ENCODE measurements at places on chromosomes 4 and X.

- DNase-seq, result peak; percentile 28
Observed at GRCh38 chrX:118254611-118255010, 91.3 kb upstream of the WDR44 start.

DNA sequence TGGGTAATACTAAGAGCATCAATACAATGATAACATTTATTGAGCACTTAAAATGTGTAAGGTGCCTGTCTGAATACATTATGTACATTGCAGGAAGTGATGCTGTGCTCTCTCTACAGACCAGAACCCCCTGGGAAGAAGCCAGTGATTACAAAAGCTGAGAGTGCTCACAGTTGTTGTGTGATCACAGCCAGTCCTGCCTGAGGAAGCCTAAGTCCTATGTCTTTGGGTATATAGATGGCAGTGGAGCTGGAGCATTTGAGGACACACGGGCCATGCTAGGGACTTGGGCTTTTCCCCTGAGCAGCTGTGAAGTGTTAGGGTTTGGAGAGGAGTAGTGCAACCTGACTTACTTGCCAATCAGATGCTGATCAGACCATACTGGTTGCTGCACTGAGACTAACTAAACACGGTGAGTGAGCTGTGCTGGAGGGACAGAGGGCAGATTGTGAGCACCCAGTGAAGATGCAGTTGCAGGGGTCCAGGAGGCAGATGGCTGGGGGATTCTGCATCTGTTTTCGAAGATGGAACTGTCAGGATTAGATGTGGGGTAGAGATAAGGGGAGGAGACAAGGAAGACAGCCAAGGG lies 60.8 kb upstream of the TBC1D14 start:
- DNase-seq, result no peak

DNA sequence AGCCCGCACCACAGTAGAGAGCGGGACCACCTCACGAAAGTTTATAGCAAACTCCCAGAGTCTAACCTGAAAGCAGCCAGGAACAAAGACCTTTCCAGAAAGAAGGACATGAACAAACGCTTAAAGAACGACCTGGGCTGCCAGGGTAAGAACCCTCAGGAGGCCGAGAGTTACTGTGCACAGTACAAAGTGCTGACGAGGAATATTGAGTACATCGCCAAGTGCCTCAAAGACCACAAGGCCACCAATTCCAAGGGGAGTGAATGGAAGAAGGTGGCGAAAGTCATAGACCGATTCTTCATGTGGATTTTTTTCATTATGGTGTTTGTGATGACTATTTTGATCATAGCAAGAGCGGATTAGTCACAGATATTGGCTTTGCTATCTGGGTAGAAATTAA lies 19.0 kb downstream of the CHRNA9 start:
- no peak for DNase-seq

DNA sequence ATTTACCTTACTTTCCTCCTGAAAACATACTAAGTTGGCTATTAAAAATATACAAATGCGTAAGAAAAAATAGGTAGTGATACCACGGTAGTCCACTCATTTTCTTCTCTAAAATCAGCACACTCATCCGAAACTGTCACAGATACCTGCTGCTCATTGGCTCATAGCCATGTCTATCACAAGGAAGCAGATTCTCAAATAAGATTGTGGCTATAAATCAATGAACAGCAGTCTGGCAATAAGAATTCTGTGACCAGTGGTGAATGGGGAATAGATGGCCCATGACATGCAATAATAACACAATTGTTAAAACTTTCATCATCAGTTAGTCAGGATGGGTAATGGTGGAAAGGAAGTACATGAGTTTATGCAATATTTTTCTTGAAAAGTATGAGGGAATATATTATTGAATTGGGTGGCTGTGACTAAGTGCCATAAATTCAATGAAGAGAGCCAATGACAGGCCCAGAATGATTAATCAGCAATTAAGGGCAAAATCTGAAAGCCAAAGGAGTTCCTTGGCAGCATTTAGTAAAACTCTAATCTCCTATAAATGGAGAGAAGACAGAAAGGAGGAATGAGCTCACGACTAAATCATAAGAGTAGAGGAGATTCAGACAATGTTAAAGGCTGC lies 202.3 kb upstream of the NEIL3 start:
- no peak for DNase-seq

DNA sequence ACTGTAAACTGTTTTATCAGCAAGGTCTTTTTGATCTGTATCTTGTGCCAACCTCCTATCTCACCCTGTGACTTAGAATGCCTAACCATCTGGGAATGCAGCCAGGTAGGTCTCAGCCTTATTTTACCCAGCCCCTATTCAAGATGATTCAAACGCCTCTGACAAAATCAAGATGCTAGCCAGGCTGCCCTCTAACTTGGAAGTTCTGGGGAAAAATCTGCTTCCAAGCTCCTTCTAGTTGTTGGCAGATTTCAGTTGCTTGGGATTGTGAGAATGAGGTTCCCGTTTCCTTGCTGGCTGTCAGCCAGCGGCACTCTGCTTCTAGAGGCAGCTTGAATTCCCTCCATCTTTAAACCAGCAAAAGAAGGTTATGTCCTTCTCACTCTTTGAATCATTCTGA lies 34.7 kb downstream of the LUZP4 start:
- DNase-seq, result no peak

DNA sequence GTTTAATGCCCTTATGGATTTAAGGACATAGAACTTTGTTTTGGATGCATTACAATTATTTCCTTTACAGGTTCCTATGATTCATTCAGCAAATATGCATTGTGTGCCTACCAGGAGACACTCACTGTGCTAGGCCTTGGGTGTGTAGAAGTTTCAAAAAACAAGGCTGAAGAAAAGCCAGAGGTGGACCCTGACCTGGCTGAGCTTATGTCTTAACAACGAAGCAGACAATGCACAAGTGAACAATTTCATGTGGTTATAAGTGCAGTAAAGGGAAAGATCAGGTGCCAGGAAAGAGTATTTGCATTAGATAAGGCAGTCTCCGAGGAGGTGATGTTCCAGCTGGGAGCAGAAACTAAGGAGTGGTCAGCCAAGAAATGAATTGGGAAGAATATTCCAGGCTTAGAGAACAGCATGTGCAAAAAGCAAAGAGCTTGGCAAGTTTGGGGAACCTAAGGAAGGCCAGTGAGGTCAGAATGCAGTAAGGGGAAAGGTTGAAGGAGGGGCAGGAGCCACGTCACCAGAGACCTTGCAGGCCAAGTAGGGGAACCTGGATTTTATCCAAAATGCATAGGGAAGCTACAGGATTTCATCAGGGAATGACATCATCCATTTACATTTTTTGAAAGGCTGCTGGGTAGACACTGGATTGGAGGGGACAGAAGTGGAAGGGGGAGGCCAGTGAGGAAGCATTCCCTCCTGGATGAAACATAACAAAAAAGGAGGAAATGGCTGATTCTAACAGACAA lies 193.6 kb downstream of the SOWAHB start:
- DNase-seq, result no peak

- no peak for DNase-seq
Observed at GRCh38 chr4:156197216-156197615, 243.6 kb upstream of the CTSO start.

- no peak for DNase-seq
Observed at GRCh38 chr4:123593655-123594054, 197.1 kb downstream of the SPRY1 start.

DNA sequence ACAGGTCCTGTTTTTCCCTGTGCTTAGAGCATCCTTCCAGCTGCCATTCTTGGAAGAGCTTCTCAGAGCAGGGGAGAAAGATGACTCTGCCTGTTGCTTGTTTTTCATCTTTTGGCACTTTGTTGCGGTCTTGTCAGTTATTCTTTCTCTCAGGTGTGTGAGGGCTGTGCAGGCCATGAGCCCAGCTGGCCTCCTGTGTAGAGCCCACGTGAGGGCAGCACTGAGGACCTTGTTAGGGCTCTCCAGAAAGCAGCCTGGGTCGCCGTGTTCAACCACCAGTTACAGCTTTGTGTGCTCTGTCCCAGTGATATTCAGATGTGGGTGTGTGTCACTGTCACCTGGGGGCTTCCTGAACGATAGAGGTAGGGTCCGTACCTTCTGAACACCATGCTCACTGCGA lies 52.8 kb downstream of the NOP14 start:
- DNase-seq, result no peak

GRCh38 chrX:45083314-45083713 lies 117.4 kb downstream of the DIPK2B start:
- peak; percentile 19 for DNase-seq

DNA sequence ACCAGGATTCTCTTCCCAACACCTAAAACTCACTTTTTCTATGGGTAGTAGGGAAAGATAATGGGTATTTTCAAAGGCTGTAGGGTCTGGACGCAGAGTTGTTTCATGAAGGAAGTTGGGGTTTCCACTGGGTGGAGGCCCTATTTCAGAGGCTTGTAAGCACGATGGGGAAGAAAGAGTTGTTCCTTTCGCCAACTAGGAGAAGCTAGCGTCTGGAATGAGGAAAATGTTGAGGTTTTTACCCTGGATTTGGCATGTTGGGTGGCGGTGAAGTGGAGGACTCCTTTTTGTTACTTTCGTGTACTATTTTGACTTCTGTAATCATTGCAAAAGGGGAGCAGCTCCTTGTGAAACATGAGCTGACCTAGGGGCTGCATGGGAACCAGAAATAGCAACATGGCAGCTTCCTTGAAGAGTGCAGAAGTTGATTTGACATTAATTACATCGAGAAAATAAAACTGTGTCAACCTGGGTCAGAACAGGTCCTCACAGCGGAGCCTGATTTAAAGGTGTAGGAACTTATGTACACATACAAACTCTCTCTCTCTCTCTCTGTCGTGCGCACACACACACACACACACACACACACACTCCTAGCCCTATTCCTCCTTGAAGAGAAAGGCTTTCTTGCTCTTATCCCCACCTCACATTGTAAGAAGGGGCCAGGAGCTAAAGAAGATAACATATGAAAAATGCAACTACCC lies 19.1 kb downstream of the VSIG4 start:
- DNase-seq, result no peak

GRCh38 chrX:55452833-55453124 lies 852 bp downstream of the MAGEH1 start:
- no peak for DNase-seq

- peak; percentile 29 for DNase-seq
Observed at GRCh38 chrX:78997870-78998558, 52.8 kb downstream of the P2RY10 start.
